ENCODE measurements at places on chromosomes 1 and 21. TPM values are rescaled to one million over a fixed set of nuclear protein-coding genes. Genes with fewer than 3 reads are reported as not detected.

Gene SPRR1B
- not detected for polyA plus RNA-seq

Gene IL12RB2
- polyA plus RNA-seq: 0.53 TPM

Gene LRRIQ3
- 3.9 TPM for polyA plus RNA-seq

Gene FAM167B
- not detected for polyA plus RNA-seq

Gene CTH
- 1.7 TPM for polyA plus RNA-seq

Gene TMOD4
- polyA plus RNA-seq: 1.0 TPM

Data from IgD-negative memory B cell (primary cell).